Nucleus accumbens (tissue), 56 donors: ENCODE measurements at places on chromosomes 2 and 18.

DNA sequence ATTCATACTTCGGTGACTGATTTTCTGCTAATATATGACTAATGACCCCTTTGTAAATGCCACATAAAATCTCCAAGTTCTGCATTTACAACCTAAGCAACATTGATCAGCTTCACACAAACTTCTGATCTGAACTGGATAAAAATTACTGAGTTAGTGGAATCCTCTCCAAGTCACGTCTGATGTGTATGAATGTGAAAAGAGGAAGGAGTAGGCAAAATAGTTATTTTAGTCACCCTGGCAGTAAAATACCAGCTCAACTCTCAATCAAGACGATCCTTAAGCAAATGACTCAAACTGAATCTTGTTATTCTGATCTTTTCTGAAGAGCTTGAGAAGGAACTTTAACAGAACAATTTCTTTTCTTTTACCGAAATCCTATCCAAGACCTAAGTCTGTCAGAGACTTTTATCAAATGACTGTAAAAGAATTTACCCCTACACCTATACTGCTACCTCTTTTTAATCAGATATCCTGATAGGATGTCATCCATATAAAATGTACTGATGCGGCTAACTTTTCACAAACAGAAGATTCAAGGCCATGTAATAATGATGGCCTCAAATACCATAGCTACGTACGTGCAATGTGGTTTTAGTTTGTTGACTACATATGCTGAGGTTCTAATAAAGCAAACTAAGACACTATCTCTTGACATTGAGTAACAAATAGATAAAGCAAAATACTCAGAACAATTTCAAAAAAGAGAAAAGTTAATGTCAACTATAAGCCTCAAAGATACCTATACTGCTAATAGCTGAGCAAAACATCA is 23.7 kb downstream of the CUL3 start:
- no peak for DNase-seq

- no peak for DNase-seq
Measured at GRCh38 chr18:54149078-54149697, 75.3 kb downstream of the MBD2 start.

DNA sequence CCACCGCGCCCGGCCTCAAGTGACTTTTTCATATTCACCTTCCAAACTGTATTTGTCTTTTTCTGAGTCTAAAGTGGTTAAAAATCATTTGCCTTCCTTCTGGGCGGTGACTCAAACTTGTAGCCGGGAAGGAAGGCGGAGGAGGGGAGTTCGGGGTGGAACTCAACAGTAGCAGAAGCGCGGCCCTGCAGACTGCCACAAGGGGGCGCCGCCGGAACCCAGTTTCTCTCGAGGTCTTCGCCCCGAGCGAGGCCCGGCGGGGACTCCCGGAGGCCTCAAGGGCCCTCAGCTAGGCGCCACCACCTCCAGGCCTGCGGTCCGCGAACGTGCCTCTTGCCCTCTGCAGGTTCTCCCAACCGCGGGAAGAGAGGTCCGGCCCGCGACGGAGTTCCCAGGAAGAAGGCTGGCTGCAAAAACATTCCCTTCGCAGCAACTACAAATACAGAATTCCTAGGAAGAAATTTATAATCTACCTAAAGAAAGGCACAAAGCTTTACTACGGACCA is 16.8 kb upstream of the ITM2C start:
- DNase-seq, result peak; percentile 67

- no peak for DNase-seq
Measured at GRCh38 chr2:71603851-71604725, 150.7 kb downstream of the DYSF start.

DNA sequence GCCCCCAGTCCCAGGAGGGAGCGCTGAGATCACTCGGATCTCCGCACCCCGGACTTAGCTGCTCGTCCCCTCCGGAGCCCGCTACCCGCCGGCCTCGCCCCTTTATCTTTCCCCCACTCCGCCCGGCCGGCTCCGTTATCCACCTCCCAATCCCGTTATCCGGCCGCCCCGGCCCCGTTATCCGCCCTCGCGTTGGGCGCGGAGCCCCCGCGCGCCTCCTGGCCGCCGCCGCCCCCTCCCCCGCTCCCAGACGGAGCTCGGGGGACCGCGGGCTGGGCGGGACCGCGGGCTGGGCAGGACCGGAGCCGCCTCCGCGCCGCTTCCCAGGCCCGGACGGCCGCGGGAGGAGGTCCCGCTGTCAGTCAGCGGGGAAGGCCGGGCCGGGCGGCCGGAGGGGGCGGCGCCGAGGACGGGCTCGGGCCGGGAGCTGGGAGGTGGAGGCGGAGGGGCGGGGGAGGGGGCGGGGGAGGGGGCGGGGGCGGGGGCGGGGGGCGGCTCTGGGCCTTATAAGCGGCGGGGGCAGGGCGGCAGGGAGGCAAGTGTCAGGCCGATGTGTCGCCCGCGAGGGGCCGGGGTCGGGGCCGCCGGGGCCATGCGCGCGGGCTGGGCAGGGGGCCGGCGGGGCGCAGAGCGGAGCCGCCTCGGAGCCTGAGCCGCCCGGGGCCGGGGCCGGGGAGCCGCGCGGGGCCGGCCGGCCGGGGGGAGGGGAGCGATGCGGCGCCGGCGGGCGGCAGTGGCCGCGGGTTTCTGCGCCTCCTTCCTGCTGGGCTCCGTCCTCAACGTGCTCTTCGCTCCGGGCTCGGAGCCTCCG is at the start of gene PKDCC:
PKDCC (plus strand) TSS at position 534 of the 811 bp plus-strand sequence; CDS start at position 713, 179 bp downstream.
- DNase-seq, result peak; percentile 51

GRCh38 chr18:55544014-55544413 is 44.0 kb downstream of the TCF4 start:
- no peak for DNase-seq

DNA sequence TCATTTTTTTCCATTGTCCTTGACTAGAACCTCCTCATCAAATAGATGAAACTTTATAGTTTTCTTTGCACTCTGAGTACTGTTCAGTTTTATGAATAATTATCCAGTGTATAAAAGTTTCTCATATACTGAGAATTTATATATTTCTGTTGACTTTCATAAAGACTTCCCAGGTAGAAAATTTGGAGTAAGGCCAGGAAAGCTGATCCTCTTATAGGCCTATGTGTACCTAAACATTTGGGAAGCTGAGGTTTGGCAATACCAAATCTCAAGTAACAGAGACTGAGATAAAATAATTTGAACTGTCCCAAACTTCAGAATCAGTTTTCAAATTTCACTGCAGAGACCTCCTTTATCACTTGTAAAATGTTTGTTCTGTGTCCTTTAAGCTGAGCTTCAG is 43.4 kb downstream of the CCDC102B start:
- DNase-seq, result no peak

GRCh38 chr18:805008-805754 is 6.9 kb downstream of the YES1 start:
- no peak for DNase-seq

GRCh38 chr2:20171445-20171977 is 53.4 kb downstream of the SDC1 start:
- no peak for DNase-seq

GRCh38 chr2:39663187-39663930 is 2.4 kb upstream of the TMEM178A start:
- no peak for DNase-seq

- DNase-seq, result no peak
Measured at GRCh38 chr2:196719110-196719872, 79.8 kb downstream of the CCDC150 start.

GRCh38 chr18:32907311-32907585 is 134.4 kb upstream of the KLHL14 start:
- DNase-seq, result no peak

DNA sequence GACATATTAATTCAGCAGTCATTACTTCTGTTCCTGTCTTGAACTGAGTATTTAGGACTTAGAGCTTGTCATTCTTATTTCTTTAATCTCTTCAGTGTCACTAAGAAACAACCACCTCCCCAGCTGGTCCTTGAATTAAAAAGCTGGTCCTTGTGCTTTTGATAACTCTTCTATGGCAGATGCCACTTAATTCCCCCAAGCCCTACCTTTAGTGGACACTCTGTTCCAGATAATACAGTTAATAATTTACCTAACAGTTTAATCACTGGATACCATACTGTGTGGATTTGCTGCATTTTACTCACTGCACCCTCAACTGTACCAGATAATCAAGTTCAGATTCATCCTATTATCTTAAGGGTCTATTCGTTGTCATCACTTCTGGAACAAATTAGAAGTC is 73.1 kb downstream of the SKA1 start:
- DNase-seq, result no peak

DNA sequence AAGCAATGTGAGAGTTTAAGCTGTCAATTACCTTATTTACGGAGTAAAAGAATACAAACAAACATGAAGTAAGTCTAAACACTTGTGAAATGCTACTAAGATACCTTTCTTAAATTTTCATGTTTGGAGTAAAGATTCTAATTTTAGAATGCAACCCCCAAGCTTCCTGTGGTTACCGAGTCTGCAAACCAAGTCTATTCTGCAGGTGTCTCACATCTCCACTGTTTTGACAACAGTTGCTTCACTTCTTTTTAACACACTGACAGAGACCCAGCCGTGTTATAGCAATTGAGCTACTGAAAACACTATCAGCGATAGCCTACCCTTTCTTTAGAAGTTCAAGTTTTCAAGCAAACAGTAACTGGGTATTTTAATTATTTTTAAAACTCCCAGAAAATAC is 608.3 kb downstream of the ERBB4 start:
- DNase-seq, result no peak

GRCh38 chr2:25743132-25743830 is 69.9 kb upstream of the DTNB start:
- DNase-seq, result no peak

GRCh38 chr2:71358931-71359671 is 27.5 kb downstream of the ZNF638 start:
- no peak for DNase-seq
